ENCODE measurements at places on chromosomes 7 and 10. TPM values are rescaled to one million over a fixed set of nuclear protein-coding genes. Genes with fewer than 3 reads are reported as not detected.

MSS51 gene
- 0.69 TPM for total RNA-seq

ZSCAN21 gene
- total RNA-seq: 14.6 TPM

EPO gene
- not detected for total RNA-seq

MYPN gene
- total RNA-seq: 0.08 TPM

SMKR1 gene
- total RNA-seq: 3.6 TPM

OR13A1 gene
- not detected for total RNA-seq

CCM2 gene
- total RNA-seq: 22.9 TPM

THSD7A gene
- 0.38 TPM for total RNA-seq

All from A375 (cell line).